Fibroblast of the aortic adventitia (primary cell): ENCODE measurements at places on chromosomes 12 and 14. TPM values are rescaled to one million over a fixed set of nuclear protein-coding genes. Genes with fewer than 3 reads are reported as not detected.
A peak's percentile ranks its signal among the peaks of the same experiment; 100 is the strongest.

Gene GUCY2C
- not detected in 2 replicates for total RNA-seq

Gene ERH
- total RNA-seq, result 51.0 and 110 TPM in 2 replicates

Gene CD163L1
- total RNA-seq, result 0.08 and 0.36 TPM in 2 replicates

Gene NELL2
- total RNA-seq, result 0.36 and 4.6 TPM in 2 replicates

Gene SUSD6
- 8.0 and 14.3 TPM in 2 replicates for total RNA-seq

Gene KRT80
- 0.25 and 0.36 TPM in 2 replicates for total RNA-seq

Gene AJUBA
- total RNA-seq, result 14.6 and 47.6 TPM in 2 replicates

Gene OAS2
- total RNA-seq, result 2.0 and 3.7 TPM in 2 replicates

Gene APAF1
- total RNA-seq, result 20.4 and 24.1 TPM in 2 replicates

Gene PTPRR
- 1.4 TPM in 1 of 2 replicates, not detected in the other for total RNA-seq

DNA sequence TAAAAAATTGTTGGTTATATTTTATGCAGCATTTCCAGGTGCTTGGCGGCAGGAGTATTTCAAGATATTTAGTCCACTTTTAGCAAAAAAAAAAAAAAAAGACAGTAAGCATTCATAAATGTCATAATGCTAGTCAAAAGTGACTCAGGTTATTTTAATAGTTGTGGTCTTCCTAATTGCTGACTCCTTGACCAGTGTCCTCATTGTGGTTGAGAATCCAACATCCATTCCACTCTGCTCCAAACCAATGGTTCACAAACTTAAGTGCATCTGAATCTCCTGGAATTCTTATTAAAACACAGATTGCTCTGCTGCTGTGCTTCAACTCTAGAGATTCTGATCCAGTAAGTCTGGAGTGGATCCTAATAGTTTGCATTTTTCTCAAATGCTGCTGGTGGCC lies 71.4 kb downstream of the AKAP6 start:
- DNase-seq, result no peak

DNA sequence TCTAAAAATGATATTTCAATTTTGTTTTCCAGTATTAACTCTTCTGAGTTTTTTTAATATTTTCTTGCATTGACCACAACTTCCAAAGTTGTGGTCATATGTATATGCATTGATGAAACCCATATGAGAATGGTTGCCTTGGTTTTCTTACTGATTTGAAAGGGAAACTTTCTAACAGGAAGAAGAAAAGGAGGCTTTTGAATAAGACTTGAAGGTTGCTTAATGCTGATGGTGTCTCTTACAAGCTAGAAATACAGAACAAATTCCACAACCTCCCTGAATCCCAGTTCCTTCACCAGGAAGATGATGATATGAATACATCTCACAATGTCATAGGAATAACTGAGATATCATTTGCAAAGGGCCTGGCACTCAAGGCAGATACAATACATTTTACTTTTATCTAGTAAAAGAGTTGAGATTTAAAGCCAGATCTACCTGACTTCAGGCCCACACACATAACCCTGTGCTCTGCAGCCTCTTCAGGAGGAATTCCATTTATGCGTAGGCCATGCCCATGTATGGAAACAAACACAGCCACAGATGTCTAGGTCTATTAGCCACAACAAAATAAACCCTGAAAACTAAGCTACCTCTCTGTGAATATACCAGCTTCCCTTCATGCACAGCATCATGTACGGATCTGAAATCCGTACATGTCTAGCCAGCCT lies 165.4 kb upstream of the PLEKHG7 start:
- DNase-seq, result no peak

DNA sequence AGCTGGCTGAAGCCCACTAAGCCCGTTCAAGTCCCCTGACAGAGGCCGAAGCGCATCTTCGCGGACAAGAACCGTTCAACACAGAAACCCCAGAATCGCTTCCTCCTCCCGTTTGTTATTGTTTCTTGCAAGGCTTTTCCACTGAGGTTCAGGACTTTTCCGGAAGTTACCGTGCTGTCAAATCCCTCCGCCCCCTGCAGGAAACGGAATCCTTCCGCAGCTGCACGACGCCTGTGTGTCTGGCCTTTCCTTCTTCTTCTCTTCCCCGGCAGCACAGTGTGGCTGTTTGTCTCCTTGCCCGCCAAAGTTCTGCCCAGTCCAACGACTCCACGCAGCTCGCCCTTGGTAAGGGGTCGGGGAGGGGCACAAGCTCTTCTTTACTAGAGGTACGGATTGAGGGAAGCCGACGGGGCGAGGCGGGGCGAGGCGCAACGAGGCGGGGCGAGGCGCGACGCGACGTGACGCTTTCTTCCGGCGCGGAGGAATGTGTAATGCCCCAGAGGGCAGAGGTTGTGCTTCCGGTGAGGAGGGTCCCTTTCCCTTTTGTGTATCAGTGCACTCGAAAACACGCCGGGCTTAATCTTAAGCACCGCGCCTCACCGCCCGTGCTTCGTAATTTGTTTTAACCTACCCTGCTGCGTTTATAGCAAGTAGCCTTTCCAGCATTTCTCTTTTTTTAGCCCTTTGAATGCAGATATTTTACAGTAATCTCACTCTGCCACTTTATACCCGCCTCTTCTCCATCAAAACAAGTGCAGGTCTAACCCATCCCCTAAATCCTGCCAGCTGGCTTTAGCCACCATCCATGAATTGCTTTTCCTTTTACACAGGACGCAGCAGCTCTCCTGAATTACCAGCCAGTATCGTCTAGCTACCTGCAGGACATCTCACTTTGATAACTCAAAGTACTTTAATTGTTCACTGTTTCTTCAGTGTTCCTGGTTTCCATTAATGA lies at the start of gene KDM5A:
TSS of gene KDM5A (minus strand) at position 179 of the 955 bp plus-strand sequence. CDS start 229 bp downstream, outside the sequence.
- peak; percentile 96 for DNase-seq

GRCh38 chr12:92502417-92503028 lies 200.3 kb upstream of the PLEKHG7 start:
- DNase-seq, result peak; percentile 11

- peak; percentile 23 for DNase-seq
Measured at GRCh38 chr12:45220363-45220931, 4.6 kb downstream of the ANO6 start.

GRCh38 chr14:82122655-82123054 lies 589.0 kb upstream of the SEL1L start:
- DNase-seq, result no peak

DNA sequence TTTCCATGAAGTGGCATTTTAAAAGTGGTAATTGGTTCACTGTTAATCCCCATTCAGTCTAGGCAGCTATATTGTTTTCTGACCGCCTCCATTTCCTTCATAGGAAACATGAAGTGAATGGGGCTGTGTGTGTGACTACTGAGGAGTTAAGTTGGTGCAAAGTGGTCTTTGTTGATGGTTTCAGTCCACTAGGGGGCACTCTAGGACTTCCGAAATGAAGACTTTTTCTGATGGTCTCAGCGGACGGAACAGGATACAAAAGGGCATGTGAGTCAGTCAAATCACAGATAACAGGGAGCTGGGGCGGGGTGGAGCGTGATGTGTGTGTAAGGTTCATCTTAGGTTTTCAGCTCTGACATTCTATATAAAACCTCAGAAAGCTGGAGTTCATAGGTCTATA lies 240.1 kb upstream of the OR4E1 start:
- DNase-seq, result peak; percentile 63

GRCh38 chr12:1847411-1847810 lies 27.0 kb downstream of the LRTM2 start:
- DNase-seq, result no peak

DNA sequence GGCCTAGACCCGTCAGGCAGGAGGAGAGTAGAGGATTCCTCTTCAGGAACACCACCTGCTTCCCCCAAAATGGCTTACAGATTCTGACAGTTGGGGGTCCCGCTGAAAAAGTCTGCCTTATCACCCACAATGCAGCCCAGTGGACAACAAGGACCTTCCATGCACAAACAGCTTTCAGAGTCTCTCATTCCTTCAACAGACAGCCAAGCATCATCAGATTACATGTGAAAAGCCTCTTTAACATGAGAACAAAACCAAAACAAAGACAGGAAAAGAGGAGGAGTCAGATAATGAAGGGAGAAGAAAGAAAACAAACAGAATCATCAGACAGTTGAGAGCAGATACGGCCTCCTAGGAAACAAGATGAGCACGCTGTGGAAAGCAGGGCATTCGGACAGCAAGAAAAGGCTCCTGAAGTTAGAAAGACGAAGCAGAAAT lies 18.3 kb downstream of the KCTD10 start:
- peak; percentile 38 for DNase-seq

GRCh38 chr12:23929906-23930305 lies 19.6 kb downstream of the SOX5 start:
- DNase-seq, result no peak

GRCh38 chr14:94458558-94459205 lies 6.1 kb upstream of the SERPINA11 start:
- DNase-seq, result peak; percentile 47

- DNase-seq, result no peak
Measured at GRCh38 chr14:49484180-49484579, 102.0 kb downstream of the RPS29 start.

DNA sequence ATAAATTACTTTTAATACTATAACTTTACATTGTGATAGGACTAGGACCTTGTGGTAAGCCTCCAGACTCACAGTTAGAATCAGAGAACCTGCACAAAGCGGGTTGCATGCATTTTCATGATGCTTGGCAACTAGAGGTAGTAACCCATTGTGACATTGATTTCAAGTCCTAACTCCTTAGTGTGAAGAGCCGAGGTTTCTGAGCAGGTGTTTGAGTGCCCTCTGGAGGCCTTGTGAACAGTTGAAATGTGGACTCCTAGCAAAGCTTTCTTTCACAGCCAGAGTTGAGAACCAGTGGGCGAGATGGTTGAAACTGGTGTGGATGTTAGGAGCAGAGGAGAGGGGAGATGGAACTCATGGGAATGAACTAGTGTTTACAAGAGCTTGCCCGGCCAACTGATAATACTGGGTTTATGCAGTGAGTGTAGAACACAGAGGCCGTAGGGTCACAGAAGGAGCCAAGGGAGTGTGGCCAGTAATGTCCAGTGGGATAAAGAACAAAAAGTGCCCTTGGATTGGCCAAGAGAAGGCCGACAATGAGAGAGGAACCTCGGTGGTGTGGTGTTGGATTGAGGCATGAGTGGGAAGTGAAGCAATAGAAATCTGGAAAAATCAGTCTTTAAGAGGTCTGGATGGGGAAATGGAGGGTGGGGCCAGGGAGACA lies 10.9 kb downstream of the ZNF664 start:
- peak; percentile 85 for DNase-seq

DNA sequence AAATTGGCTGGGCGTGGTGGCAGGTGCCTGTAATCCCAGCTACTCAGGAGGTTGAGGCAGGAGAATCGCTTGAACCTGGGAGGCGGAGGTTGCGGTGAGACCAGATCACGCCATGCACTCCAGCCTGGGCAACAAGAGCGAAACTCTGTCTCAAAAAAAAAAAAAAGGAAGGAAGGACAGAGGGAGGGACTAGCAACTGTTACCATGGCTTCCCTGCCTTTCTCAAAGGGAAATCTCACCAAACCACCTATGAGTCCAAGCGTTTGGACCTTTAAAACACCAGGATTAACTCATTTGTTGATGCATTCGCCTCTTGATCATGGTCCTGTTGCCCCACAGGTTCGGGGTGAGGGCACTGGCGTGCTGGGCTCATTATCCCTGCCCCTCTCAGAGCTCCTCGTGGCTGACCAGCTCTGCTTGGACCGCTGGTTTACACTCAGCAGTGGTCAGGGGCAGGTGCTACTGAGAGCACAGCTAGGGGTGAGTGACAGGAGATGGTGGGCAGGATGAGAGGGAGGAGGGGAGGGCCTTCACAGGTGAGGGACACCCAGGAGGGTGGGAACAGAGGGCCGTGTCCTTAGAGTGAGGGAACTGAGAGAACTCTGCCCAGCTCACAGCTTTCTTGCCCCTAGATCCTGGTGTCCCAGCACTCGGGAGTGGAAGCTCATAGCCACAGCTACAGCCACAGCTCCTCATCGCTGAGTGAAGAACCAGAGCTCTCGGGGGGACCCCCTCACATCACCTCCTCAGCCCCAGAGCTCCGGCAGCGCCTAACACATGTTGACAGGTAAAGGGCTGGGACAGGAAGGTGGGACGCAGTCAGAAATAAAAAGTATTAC lies 10.2 kb upstream of the MYL6B start:
- no peak for DNase-seq

- no peak for DNase-seq
Measured at GRCh38 chr12:71626098-71626497, 37.5 kb downstream of the ZFC3H1 start.

DNA sequence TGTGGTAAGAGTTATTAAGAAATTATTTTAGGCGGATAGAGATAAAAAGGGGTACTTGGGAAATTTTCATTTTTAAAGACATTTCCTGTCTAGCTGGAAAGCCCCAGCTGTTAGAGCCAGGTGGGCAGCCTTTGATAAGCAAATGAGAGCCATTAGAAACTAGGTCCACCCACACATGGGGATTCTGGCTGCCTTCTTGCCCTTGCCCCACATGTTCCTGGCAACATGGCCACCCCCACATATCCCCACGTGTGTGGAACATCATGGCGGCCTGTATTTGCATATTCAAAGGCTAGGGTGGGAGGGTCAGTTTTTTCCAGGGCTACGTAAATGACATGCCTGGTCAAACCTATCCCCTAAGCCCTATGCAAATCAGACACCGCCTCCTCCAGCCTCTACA lies 1382.1 kb downstream of the AACS start:
- DNase-seq, result no peak

DNA sequence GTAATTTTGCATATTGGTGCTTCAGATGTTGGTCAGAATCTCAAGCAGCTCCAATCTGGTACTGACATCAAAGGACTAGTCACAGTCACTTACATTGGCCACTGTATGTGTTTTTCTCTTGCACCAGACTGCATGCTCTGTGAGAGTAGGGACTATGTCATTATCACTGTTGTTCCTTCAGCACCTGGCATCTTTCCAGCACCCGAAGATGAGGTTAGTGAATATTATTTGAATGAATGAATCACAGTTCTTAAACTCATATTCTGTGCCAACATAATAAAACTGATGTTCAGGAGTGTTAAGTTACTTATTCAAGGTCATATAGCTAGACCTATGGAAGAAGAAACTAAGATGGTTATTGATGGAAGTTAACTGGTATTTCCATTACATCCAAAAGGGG lies 204.5 kb upstream of the TBX3 start:
- peak; percentile 25 for DNase-seq

GRCh38 chr12:9243999-9244649 lies 35.9 kb upstream of the PZP start:
- DNase-seq, result no peak

DNA sequence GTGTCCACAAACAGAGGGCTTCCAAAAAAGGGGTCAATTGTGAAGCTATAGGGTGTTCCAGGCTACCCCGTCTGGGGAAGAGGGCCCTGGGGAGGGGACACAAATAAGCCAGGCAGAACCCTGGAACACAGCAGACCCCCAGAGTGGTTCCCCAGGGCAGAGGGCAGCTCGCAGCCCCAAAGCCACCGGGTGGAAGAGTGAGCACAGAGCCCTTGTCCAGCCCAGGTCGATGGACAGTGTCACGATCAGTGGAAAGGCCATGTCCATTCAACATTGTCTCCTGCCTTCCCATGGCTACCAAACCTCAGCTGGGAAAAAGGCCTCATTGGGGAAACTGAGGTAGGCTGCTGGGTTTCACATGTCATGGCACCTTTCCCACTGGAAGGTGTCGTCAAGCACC lies 131.4 kb downstream of the DICER1 start:
- DNase-seq, result no peak

DNA sequence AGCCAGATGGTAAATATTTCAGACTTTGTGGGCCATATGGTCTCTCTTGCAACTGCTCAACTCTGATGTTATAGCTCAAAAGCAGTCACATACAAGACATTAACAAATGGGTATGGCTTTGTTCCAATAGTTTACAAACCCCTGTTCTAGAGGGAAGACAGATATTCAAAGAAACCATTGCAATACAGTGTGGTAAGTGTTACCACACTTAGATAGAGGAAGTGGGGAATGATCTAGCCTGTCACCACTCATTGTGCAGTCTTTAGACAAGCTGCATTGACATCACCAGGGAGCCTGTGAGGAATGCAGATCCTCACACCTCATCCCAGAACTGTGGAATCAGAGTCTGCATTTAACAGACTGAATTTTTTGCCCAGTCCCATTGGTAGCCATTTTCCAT lies 80.0 kb upstream of the RGS6 start:
- no peak for DNase-seq

- peak; percentile 64 for DNase-seq
Measured at GRCh38 chr12:101076921-101077320, 133.1 kb downstream of the SLC5A8 start.
